Cardiac muscle cell (in vitro differentiated cells and primary cell): ENCODE measurements at places on chromosomes 1 and 21.
A peak's percentile ranks its signal among the peaks of the same experiment; 100 is the strongest.

DNA sequence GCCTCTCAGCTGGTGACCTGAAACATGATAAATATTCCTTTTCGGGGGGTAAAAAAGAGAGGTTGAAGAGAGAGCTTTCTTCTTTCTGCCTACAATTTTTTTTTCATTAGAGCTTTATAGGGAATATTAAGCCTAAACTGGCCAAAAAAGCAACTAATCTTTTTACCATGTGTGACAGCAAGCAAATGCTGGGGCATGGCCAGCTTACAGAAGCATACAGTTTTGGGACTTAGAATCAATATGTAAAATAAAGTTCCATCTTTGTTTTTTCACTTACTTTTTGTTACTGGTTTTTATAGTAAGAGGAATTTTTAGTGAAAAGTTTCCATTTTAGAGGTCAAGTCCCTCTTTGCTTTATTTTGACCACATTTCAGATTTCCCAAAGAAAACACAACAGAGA lies 301.2 kb upstream of the DEPDC1 start:
- DNase-seq = no peak

DNA sequence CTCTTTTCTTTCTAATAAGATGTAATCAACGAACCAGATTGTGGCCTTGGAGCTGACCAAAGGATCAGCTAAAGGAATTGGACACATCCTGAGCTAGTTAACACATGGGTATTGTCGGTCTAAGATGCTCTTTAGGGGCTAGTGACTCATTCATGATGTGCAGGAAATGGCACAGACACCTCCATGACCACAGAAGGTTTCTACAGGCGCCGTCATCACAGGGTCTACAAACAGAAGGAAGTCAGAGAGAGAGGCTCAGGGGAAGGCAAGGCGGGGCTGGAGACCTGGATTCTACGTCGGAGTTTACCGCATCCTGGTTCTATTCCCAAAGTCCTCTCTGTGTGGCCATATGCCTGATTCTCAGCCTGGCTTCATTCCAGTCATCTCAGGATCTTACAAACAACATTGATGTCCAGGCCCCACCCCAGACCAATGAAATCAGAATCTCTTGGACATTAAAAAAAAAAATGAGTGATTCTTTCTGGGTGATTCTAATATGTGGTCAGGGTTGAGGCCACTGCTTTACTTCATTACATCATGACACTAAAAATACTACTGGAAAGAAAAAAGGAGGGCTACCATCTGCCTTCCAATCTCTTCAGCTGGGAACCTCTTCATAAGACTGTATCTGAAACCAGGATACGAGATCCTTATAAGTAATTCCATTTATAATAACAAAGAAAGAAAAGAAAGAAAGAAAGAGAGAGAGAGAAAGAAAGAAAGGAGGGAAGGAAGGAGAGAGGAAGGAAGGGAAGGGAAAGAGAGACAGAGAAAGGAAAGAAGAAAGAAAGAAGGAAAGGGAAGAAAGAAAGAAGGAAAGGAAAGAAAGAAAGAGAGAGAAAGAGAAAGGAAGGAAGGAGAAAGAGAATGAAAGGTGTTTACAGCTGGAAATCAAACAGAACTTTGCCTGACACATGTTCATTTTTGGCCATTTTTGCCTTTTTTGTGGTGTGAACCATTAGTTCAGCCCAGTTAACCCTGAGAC lies 11.6 kb upstream of the KCNJ15 start:
- DNase-seq = peak; percentile 93

- DNase-seq = no peak
Observed at GRCh38 chr1:158283965-158284364, 5.8 kb upstream of the CD1C start.

DNA sequence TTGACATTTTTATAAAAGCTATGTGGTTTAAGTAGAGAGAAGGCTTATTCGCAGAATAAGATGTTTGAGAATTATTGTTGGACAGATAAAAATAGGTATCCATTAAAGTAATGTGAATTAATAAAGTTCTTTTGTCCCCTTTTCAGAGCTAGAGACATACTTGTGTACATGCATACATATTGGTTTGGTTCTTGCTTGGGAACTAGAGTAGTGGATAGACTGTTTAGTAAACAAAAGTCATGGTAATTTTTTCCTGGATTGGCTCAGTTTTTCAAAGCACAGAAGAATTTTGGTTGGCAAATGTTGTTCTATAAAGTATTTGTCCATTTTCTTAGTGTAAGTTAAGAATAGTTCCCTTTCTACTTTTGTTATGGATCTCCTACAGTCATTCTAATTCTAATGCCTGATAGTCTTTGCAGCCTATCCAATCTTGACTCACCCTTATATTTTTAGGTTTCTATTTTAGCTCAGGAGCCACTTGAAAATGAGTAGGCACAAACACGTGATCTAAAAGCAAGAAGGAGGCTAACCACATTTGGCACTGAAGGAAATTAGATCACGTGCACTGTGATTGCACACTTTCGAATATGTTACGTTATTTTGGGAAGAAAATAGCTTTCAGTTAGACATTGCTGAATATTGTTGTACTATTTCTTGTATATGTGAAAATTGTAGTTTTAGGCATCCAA lies 47.0 kb downstream of the RABGAP1L start:
- no peak for DNase-seq

GRCh38 chr1:203539831-203540546 lies 46.0 kb downstream of the OPTC start:
- no peak for DNase-seq

DNA sequence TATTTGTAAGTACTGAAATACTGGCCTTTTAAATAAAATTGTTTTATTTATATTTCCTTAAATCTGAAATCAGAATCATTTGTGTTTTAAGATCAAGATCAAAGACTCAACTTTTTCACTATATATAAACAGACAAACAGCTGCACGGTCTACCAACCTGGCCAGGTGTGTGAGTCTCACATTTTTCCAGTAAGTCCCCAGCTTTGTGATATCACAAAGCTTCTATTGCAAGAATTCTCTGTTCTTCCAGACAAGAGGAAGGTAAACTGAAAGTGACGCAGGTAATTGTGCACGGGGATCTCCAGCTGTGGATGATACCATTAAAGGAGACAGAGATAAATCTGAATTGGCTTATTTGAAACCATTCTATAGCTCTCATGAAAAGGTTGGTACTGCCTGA lies 41.2 kb upstream of the CYP2J2 start:
- no peak for DNase-seq

DNA sequence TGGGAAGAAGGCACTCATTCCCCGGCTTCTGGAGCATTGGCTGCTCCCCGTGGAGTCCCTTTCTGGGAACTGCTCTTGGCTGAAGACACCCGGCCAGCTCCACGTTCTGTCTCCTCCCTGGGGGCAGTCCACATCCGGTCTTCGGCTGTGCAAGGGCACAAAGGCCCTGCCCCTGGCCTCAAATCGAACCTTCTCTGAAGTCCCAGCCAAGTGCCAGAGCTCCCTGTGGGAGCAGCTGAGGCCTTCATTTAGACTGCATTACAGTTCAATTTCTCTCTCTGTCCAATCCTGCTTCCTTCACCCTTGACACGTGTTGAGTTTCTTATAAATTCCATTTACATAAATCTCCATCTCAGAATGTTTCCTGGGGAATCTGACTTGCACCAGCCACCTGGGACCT lies 132.9 kb upstream of the POU3F1 start:
- DNase-seq = no peak

DNA sequence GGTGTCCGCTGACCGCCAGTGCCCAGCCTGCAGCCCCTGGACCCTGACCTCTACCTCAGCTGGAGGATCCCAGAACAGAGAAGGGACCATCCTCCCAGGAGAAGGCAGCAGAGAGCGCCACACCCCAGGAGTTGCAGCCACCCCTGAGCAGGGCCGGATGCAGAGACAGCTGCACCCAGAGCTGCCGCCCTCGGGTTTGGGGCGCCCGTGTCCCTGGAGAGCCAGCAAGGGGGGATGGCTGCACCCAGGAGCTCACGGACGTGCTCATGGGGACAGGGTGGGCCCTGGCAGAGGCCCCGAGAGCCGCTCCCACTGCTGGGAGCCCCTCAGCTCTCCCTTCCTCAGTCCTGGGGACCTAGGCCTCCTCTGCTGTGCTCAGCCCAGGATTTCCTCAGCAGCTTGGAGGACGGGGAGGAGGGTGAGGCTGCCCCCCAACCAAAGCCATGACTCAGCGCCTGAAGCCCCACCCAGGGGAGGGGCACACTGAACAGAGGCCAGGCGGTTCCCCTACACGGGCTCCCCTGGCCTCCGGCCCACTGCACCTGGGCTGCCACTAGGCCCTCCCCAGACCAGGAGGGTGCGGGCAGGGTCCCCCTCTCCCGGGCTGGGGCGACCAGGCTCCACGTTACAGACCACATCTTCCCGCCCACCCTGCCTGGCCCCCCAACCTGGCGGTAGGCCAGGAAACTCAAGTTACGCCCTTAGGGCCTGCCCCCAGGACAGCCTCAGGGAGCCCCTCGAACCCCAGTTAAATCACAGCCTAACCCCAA lies 2.2 kb downstream of the ACAP3 start:
- DNase-seq = no peak

DNA sequence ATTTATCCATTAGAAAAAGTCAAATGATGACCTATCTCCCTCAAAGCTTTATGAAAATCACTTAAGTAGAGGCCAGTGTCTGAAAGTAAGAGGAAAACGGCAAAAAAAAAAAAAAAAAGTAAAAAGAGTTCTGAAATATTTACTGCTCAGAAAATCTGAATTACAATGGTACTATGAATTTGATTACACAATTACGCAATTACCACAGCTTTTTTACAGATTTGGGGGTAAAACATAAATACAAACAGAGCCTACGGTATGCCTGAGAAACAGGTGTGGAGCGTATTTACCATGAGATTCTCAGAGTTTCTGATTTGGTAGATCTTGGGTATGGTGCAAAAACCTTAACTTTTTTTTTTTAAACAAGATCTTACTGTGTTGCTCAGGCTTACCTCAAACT lies 15.9 kb upstream of the FBXO28 start:
- DNase-seq = no peak

GRCh38 chr1:235009561-235010306 lies 118.9 kb downstream of the TOMM20 start:
- no peak for DNase-seq

DNA sequence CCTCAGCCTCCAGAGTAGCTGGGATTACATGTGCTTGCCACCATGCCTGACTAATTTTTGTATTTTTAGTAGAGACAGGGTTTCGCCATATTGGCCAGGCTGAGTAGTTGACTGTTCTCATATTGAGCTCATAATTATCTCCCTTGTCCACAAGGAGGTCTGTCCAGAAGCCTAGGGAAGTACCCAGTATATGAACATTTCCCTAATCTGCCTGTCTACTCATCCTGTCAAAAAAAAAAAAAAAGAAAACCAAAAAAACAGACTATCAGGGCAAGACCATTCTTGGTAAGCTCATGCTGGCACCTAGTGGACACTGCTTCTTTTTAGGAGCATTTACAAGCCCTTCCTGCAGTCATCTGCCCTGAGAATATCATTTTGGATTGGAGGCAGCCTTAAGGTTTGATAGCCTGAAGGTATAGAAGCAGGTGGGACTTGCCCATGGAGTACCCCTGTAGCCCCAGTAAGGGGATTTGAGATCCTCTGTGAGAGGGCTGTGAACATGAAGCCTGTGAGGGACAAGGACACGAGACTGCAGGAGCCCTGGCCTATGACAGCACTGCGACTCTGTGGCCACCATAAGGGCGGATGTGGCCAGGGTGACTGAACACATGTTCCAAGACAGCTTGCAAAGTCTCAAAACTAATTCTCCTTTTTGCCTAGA lies 10.8 kb upstream of the DUSP12 start:
- peak; percentile 85 for DNase-seq

GRCh38 chr1:87044840-87045239 lies 130.4 kb downstream of the HS2ST1 start:
- DNase-seq = no peak

DNA sequence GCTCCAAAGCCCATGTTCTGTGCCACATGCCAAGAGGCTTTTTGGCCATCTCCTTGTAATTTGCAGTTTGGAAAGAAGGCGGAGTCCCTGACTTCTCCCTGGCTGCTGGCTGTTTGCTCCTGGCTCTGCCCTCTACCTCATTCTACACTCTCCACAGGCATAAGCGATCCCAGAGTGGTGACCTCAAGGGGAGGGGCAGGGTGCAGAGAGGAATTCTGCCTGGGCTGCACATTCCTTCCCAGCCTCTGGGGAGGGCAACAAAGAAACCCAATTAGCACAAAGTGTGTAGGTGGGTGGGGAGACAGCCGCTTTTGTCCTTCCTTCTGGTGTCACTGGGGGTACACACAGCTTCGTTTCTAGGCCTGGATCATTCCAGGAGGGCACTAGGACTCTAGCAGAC lies 95.3 kb downstream of the HIVEP3 start:
- DNase-seq = peak; percentile 55

DNA sequence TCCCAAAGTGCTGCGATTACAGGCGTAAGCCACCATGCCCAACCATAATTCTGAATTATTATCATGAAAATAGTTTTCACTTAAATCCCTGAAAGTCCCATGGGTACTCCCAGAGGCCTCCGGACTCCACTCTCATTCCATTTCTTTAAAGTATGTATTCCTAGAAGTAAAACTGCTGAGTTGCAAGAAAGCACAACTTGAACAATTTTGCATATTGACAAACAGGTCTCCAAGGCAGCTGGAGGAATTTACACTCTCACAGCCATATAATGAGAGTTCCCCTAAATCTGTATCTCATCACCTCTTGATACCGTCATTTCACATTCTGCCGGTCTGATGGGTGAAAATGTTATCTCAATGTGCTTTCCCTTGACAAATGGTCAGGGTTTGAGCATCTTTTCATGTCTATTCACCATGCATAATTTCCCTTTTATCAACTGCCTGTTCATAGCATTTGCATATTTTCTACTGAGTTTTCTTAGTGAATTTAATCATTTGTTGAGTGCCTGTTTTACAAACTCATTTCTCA lies 129.4 kb downstream of the SMYD3 start:
- no peak for DNase-seq

DNA sequence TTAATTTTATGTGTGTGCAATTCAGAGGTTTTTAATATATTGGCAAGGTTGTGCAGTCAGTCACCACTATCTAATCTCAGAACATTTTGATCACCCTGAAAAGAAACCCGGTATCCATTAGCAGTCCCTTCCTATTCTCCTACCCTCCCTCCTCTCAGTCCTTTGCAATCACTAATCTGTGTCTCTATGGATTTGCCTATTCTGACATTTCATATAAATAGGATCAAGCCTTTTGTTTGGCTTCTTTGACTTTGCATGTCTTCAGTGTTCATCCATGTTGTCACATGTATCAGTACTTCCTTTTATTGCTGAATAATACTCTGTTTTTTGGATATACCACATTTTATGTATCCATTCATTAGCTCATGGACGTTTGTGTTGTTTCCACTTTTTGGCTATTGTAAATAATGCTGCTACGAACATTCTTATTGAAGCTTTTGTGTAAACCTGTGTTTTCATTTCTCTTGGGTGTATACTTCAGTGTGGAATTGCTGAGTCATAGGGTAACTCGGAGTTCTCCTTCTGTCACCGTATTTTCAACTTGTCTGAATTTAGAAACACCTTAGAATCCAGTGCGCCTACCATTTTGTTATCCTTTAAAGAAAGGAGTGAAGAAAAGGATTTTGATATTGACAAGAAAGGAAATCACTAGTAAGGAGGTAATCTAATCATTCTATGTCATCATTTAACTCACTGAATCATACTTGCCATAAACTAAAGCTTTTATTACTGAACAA lies 3.4 kb downstream of the CEP85 start:
- no peak for DNase-seq

- DNase-seq = no peak
Observed at GRCh38 chr1:38037221-38037939, 9.2 kb downstream of the POU3F1 start.

GRCh38 chr21:43814215-43815106 lies 25.1 kb downstream of the RRP1 start:
- DNase-seq = no peak

GRCh38 chr1:21007876-21008275 lies 168.8 kb downstream of the EIF4G3 start:
- DNase-seq = no peak

- DNase-seq = no peak
Observed at GRCh38 chr1:222817529-222817928, 2.7 kb downstream of the DISP1 start.
